ENCODE measurements at places on chromosomes 3 and 15. TPM values are rescaled to one million over a fixed set of nuclear protein-coding genes. Genes with fewer than 3 reads are reported as not detected.
A peak's percentile ranks its signal among the peaks of the same experiment; 100 is the strongest.

The CDC25A gene
- polyA plus RNA-seq: 0.33 TPM

DNA sequence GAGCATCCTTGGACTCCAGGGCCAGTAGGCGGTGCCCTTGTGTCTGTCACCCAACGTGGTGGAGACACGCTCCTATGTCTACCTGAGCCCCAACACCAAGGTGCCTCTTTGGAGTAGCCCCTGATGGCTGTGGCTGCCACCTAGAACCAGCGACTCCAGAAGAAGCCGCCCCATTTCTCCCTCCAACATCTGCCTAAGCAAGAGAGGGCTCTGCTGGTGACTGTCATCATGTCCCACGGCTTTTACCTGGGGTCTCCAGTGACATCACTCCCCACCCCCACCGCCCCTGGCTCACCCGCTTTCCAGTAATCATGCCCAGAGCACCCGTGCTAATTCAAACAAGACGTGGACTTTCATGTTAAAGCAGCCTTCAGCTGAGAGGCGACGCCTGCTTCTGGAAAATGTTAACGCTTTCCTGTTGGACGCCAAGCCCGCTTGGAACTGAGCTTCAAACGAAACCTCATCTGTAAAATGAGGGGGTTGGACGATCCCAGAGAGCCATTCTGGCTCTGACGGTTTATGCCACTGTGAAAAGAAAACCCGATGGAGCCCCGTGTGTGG is 57.0 kb downstream of the ISG20 start:
- DNase-seq: no peak

- peak; percentile 29 for DNase-seq
Measured at GRCh38 chr15:96321639-96322535, 8.6 kb upstream of the NR2F2 start.

The PLA2G4F gene
- polyA plus RNA-seq: 0.86 TPM

GRCh38 chr3:126152901-126153694 is 27.3 kb downstream of the ALDH1L1 start:
- no peak for DNase-seq

The SLC28A1 gene
- 0.34 TPM for polyA plus RNA-seq

DNA sequence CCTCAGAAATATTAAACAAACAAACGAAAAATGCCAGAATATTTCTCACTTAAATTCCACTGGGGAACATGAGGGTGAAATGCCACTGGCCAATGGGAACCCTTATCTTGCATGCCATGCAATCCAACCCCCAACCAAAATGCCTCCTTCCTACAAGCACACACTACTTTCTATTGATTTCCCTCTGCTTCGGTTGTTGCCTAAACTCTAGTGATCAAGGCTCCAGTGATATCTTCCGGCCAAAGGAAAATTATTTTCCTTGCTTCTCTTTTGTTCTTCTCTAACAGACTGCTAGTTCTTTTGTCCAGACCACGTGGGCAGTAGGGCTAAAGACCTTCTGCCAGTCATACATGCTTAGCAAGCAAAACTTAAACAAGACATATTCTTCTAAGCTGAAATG is 115.7 kb downstream of the TMCC1 start:
- DNase-seq: no peak

- no peak for DNase-seq
Measured at GRCh38 chr3:146881356-146881755, 276.2 kb upstream of the PLSCR5 start.

The CKMT1B gene
- polyA plus RNA-seq: 0.10 TPM

The GOLGA8T gene
- polyA plus RNA-seq: not detected

- DNase-seq: peak; percentile 81
Measured at GRCh38 chr3:195876297-195877064, 31.9 kb downstream of the TNK2 start.

DNA sequence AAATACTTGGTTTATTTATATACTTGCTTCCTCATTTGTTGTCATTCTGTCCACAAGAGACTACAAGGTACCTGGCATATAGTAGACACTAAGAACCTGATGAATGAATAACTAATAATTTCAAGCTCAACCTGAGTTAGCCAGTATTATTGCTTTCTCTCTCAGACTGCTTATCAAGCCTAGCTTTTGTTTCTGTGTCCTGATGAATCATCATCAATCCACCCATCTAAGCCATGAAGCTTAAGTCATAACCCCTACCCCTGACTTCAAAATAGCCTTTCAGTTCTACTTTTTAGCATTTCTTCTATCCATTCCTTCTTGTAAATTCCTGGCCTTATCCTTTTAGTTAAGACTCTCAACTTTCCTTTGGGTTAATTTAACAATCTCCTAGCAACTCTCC is 420.8 kb downstream of the EPHA6 start:
- no peak for DNase-seq

The TGM4 gene
- polyA plus RNA-seq: not detected

GRCh38 chr3:192259661-192260060 is 467.7 kb downstream of the FGF12 start:
- no peak for DNase-seq

DNA sequence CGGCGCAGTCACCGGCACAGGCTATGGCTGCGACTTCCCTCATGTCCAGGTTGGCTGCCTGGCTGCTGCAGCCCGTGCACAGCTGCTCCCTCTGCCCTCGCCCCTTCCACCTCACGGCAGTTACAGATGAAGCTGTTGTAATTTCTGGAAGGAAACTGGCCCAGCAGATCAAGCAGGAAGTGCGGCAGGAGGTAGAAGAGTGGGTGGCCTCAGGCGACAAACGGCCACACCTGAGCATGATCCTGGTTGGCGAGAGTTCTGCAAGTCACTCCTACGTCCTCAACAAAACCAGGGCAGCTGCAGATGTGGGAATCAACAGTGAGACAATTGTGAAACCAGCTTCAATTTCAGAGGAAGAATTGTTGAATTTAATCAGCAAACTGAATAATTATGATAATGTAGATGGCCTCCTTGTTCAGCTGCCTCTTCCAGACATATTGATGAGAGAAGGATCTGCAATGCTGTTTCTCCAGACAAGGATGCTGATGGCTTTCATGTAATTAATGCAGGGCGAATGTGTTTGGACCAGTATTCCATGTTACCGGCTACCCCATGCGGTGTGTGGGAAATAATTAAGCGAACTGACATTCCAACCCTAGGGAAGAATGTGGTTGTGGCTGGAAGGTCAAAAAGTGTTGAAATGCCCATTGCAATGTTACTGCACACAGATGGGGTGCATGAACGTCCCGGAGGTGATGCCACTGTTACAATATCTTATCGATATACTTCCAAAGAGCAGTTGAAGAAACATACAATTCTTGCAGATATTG is 13.2 kb upstream of the GNB4 start:
- DNase-seq: no peak

DNA sequence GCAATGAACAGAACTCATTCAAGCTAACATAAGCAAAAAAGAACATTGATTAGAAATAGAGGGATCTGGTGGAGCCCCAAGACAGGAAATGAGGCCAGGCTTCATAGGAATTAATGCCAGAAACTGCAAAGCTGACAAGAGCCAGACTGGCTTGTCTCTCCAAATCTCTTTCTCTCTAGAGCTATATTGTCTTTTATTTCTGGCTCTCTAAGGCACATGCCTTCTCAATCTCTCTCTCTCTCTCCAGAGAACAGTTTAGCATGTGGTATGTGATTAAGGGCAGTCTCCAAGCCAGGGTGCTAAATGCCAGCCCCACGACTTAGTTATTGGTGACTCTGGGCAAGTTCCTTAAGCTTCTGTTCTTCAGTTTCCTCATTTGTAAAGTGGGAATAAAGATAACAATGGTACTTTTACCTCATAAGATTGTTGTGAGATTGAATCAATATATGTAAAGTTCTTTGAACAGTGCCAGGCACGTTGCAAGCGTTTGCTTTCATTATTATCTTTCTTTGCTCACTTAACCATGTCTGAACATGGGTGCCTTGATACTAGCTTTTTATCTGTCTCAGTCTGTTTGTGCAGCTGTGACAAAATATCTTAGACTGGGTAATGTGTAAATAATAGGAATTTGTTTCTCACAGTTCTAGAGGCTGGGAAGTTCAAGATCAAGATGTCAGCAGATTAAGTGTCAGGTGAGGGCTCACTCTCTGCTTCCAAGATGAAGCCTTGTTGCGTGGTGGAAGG is 123.2 kb downstream of the BDH1 start:
- DNase-seq: no peak

- DNase-seq: peak; percentile 42
Measured at GRCh38 chr15:59174835-59175831, 31.5 kb upstream of the LDHAL6B start.

The ACAN gene
- polyA plus RNA-seq: 0.09 TPM

DNA sequence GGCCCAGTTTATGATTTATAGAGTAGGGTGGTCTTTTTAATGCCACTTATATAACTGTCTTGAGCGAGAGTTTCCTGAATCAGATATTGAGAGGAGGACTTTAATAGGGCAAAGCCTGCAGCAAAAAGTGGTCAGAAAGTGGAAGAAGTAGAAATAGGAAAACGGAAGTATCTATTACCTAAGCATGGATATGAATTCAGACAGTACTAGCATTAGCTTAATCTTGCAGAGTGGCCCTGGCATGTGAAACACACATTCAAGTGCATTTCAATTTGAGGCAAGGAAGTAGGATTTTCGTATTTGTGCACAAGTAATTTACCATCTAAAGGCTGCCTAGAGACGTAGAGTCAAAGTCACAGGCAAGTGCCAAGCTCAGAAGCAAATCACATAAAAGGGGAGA is 622.3 kb downstream of the DIPK2A start:
- DNase-seq: no peak

The SEMA7A gene
- 1.2 TPM for polyA plus RNA-seq

The FAN1 gene
- 64.2 TPM for polyA plus RNA-seq

GRCh38 chr3:58404396-58404795 is 29.2 kb downstream of the PDHB start:
- no peak for DNase-seq

DNA sequence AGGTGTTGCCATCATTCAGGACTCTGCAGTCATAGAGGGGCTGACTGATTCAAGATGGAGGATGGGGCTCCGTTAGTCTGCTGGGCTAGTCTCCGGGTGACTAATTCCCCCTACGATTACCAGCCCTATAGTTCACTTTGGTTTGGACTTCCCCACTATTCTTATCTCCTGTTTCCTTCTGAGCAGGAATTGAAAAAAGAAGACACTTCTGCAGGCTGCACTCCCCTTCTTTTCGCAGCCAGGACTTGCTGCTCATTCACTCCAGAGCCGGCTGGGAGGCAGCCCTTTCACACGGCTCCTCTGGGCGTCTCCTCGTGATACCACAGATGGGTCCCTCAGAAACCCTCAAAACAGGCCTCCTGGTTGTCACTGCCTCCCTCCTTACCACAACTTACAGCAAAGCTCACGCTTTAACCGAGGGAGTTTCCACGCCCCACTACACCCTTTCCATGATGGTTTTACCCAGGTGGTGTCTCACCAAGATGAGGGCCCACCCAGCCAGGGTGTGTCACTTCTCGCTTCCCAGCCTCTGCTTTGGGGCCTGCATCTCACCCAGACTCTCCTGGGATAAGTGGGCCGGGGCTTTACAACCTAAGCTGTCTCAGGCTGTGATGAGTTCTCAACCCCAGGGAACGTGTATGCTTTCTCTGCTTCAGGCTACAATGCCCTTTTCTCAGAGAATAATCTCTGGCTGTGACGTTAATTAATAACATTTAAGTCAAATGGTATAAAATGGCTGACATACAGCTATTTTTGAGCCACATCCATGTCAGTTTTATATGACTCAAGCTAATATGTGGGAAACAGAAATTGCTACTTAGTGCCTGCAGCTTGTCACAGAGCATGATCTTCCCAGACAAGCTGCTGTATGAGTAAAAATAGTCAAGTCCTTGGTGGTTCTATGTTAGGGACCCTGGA is 11.9 kb downstream of the CX3CR1 start:
- no peak for DNase-seq

- peak; percentile 57 for DNase-seq
Measured at GRCh38 chr3:54660714-54661132, 267.1 kb downstream of the LRTM1 start.

The LYZL4 gene
- polyA plus RNA-seq: not detected

DNA sequence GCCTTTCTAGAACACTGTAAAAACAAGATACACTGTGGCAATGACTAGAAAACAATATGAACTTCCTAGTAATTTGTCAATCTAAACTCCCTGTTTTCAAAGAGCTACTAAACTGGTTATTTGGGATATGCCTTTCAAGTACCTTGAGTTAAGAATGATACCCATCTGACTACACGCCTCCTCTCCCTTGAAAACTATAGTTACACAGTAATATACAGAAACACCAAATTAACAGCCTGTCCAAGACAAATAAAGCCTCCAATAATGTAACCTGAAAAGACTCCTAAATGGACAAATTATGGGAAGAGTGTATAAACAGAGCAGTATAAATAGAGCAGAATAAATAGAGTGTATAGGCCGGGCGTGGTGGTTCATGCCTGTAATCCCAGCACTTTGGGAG is 70.1 kb downstream of the SMARCC1 start:
- no peak for DNase-seq

The FBXO45 gene
- polyA plus RNA-seq: 9.2 TPM

The PRKCD gene
- 4.9 TPM for polyA plus RNA-seq

The ECT2 gene
- polyA plus RNA-seq: 6.9 TPM

GRCh38 chr15:33871980-33872379 is 96.3 kb upstream of the CHRM5 start:
- no peak for DNase-seq

- DNase-seq: no peak
Measured at GRCh38 chr3:170007031-170007663, 30.6 kb upstream of the GPR160 start.
